ENCODE measurements at places on chromosomes 16 and 17.

DNA sequence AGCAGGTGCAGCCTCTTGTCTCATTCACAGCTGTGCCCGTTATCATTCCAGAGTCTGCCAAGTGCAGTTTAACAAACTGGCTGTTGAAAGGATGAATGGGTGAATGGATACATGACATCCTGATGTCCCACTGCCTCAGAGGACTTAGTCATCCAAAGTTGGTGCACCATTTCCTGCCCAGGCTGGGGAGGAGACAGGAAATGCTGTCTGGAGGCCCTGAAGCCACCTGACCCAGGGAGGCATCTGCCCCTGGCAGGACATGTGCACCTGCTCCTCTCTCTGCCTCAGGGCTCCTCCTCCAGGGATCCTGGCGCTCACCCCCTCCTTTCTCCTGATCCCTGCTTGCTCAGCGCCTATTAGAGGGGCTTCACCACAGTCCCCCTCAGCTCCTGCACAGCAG is 1.8 kb upstream of the CD300C start:
- no peak for DNase-seq

GRCh38 chr17:1322014-1322428 is 42.6 kb downstream of the TRARG1 start:
- no peak for DNase-seq

GRCh38 chr16:86016201-86016965 is 117.4 kb downstream of the IRF8 start:
- peak; percentile 71 for DNase-seq

DNA sequence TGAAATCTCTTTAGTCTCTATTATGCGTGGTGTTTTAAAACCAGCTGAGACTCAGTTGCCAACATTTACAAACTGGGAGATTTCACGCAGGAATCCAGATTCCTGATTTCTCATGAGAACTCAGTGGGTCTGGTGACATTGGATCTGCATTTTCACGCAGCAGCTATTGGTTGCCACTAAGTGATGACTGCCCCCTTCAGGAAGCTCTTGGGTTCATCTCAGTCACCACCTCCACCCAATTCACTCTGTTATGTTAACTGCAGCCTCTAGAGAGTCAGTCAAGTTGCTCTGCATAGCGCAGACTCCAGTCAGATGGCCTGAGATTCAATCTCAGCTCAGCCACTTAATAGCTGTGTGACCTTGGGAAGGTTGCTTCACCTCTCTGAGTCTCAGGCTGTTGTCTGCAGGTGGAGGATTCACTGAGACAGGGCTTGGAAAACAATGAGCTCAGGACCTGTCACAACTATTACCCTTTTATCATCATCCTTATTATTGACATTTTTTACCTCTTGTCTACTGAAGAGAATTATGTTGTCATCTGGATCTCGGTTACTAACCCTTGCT is 6.4 kb downstream of the SHISA9 start:
- no peak for DNase-seq

DNA sequence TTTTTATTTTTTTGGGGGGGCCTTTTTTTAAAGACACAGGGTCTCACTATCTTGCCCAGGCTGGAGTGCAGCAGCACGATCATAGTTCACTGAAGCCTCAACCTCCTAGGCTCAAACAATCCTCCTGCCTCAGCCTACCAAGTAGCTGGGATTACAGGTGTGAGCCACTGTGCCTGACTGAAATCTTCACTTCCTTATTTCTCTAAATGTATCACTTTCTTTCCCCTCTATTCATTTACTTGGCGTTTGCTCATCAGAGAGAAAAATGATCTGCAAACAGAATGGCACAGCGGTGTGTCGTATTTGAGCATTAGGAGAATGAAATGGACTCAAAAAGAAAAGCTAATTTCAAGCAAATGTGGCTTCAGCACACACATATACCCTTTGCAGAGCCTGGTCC is 44.3 kb upstream of the CDH5 start:
- no peak for DNase-seq

GRCh38 chr17:79810130-79811010 is 13.5 kb upstream of the CBX8 start:
- peak; percentile 97 for DNase-seq

Data from ecto neural progenitor cell (in vitro differentiated cells).